ENCODE measurements at places on chromosomes 12 and 14.

DNA sequence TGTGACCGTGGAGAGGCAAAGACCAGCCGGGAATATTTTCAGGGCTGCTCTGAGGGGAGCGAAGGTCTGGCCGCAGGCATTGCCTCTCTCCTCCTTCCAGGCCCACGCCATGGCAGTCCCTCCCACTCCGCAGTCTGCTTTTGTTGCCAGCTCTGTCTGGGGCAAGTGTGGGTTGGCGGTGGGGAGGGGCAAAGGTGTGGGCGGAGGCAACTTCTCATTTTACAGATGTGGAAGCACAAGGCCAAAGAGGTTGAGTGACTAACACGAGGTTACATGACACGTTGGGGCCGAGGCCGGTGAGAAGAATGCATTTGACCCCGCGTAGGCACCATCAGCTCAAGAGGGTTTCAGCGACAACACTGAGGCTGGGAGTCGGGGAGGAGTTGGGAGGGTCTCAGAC lies 6.1 kb upstream of the FAIM2 start:
- no peak for DNase-seq

- DNase-seq, result no peak
These were observed 188.7 kb downstream of the TTC8 start for GRCh38 chr14:89013098-89013504.

DNA sequence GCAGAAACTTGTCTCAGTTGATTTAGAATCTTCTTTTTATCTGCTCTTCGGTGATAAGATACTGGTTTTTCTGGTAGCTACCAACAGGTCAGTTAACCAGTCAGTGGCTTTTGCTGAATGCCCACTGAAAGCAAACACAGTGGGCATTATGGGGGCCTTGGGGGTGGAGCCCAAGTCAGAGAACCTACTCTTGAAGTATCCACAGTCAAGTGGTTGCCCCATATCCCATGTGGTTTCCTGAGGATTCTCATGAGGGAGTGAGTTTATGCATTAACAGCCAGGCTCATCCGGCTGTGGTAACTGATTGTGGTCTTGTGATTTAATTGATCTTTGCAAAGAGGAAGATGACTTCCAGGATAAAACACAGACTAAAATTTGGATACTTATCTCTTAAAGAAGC lies 83.7 kb downstream of the ST8SIA1 start:
- DNase-seq, result no peak

- DNase-seq, result no peak
These were observed 637.7 kb upstream of the TMEM132C start for GRCh38 chr12:127629066-127629820.

DNA sequence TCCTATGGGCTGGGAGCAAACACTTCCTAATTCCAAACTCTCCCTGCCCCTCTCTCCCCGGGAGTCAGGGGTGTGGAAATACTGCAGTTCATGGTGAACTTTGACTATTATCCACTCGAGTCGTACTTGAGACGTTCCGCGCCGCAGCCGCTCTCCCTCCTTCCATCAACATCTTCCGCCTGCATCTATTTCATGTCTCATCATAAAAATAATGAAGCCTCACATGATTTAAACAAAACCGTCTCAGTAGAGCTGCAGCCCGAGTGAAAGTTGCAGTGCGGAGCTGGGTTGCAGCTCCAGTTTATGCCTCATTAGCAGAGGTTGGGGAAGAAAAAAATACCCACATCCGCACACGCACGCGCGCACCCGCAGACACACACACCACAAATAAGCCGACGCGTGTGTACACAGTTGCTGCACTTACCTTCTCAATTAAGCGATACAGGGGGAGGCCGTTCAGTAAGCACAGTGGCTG lies 283 bp downstream of the LMO3 start:
- no peak for DNase-seq

- no peak for DNase-seq
These were observed 31.7 kb upstream of the APPL2 start for GRCh38 chr12:105267711-105268110.

DNA sequence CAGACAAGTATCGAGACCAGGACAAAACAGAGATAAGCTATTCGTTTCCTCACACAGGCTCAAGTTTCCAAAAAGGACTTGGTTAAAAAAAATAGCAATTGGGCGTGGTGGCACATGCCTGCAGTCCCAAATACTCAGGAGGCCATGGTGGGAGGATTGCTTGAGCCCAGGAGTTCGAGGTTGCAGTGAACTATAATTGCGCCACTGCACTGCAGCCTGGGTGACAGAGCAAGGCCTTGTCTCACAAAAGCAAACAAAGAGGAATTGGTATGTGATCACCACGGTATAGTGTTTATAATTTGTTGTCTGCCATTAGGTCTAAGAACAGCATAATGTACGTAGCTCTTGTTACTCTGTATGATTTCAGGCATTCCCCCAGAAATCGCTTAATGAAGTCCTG lies 175.3 kb downstream of the DERA start:
- DNase-seq, result no peak

GRCh38 chr14:32757568-32757967 lies 181.1 kb upstream of the NPAS3 start:
- no peak for DNase-seq

DNA sequence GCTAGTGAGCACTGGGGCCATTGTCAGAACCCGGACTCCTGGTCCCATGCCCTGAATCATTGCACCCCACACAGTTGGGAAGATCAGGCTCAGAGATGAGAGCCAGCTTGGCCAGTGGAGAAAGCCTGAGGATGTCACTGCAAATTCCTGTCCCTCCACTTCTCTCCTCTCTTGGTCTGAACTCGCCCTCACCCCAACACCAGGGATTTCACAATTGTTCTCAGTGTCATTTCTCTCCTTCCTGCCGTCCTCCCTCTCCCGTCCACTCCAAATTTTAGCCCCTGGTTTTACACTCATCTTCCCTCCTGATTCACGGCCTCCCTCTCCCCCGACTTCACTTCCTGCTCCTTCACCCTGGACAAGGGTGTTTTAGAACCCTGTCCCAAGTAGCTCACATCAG lies 11.1 kb downstream of the KRT75 start:
- DNase-seq, result no peak

DNA sequence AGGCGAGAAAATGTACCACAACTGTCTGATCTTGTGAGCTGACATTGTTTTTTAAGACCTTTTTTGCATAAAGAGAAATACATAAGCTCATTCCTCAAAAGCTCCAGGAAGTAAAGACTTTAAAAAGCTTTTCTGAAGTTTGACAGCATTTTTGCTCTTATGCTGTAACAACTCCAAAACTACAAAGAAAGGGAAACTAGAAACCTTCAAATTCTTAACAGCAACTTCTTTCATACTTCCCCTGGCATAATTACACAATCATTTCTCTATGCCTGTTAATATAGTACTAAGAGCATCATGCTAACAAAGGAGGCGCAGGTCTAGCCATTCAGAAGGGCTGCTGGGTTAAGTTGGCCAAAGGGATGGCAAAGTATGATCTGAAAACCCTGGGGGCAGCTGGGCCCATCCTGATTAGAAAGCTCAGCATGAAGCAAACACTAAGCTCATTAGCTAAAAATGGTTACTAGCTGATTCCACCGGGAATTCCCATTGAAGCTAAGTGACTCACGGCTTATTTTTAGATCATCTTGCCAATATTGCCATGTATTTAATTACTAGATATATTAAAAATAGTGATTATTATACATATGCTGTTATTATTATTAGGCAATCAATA lies 26.1 kb upstream of the ANP32D start:
- DNase-seq, result no peak
